ENCODE measurements at places on chromosomes 1 and 21. TPM values are rescaled to one million over a fixed set of nuclear protein-coding genes. Genes with fewer than 3 reads are reported as not detected.

BSND gene
- total RNA-seq: not detected

CD52 gene
- total RNA-seq: 261 TPM

KCNN3 gene
- total RNA-seq: 0.02 TPM

HDGF gene
- 357 TPM for total RNA-seq

S100A11 gene
- 460 TPM for total RNA-seq

C1orf141 gene
- 1.2 TPM for total RNA-seq

GPA33 gene
- total RNA-seq: 1.8 TPM

OLIG2 gene
- total RNA-seq: not detected

HNRNPU gene
- total RNA-seq: 421 TPM

GPR25 gene
- total RNA-seq: not detected

ALG14 gene
- 4.4 TPM for total RNA-seq

OLIG1 gene
- total RNA-seq: not detected

SH3D21 gene
- total RNA-seq: 16.9 TPM

GCSAML gene
- not detected for total RNA-seq

All from activated CD4-positive, alpha-beta memory T cell treated with anti-CD3 and anti-CD28 coated beads for 36 hours (primary cell).